Suppressor macrophage treated with lipopolysaccharide for 1 hour (primary cell): ENCODE measurements at places on chromosomes 4 and X.

- no peak for DNase-seq
These were observed 1469.0 kb upstream of the PABPC4L start for GRCh38 chr4:135670548-135670947.

- DNase-seq = no peak
These were observed 22.8 kb upstream of the MAML3 start for GRCh38 chr4:140176735-140177134.

GRCh38 chr4:6335040-6335590, 65.5 kb downstream of the WFS1 start:
- no peak for DNase-seq

GRCh38 chr4:108156391-108156790, 12.3 kb downstream of the LEF1 start:
- no peak for DNase-seq
